A172 (cell line): ENCODE measurements at places on chromosomes 7 and 10. TPM values are rescaled to one million over a fixed set of nuclear protein-coding genes. Genes with fewer than 3 reads are reported as not detected.

Gene CPA2
- total RNA-seq = not detected in 2 replicates

Gene MET
- 118 and 144 TPM in 2 replicates for total RNA-seq

DNA sequence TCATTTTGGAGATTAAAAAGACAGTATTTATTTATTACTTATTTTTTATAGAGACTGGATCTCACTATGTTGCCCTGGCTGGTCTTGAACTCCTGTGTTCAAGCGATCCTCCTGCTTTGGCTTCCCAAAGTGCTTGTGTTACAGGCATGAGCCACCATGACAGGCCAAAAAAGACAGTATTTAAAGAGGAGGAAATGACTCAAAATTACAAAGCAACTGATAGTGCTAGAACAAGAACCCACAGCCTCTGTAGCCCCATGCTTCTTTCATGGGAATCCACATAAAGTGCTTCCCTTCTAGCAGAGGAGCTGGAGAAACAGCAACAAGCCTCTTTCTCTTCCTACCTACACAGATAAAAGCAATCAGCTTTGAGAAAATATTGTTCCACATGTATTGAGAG is 230.7 kb upstream of the PODXL start:
- DNase-seq = no peak

Gene TRIM8
- 66.8 and 68.3 TPM in 2 replicates for total RNA-seq

DNA sequence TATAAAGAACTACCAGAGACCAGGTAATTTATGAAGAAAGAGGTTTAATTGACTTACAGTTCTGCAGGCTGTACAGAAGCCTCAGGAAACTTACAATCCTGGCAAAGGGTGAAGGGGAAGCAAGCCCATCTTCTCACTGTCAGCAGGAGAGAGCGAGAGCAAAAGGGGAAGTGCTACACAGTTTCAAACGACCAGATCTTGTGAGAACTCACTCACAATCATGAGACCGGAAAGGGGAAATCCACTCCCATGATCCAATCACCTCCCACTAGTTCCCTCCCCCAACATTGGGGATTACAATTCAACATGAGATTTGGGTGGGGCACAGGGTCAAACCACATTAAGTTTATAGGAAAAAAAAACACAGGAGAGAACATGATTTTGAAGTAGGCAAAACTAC is 222.1 kb upstream of the SHH start:
- peak; percentile 68 for DNase-seq

Gene IDI2
- not detected in 2 replicates for total RNA-seq

Gene EBF3
- total RNA-seq = not detected in 2 replicates

Gene NCF1
- total RNA-seq = not detected in 2 replicates

GRCh38 chr10:131490991-131491594 is 179.6 kb upstream of the TCERG1L start:
- DNase-seq = no peak

Gene PODXL
- total RNA-seq = 446 and 531 TPM in 2 replicates

- no peak for DNase-seq
Observed at GRCh38 chr10:98589007-98589406, 142.3 kb upstream of the HPS1 start.

- DNase-seq = no peak
Observed at GRCh38 chr10:72477463-72477862, 122.7 kb upstream of the DNAJB12 start.

DNA sequence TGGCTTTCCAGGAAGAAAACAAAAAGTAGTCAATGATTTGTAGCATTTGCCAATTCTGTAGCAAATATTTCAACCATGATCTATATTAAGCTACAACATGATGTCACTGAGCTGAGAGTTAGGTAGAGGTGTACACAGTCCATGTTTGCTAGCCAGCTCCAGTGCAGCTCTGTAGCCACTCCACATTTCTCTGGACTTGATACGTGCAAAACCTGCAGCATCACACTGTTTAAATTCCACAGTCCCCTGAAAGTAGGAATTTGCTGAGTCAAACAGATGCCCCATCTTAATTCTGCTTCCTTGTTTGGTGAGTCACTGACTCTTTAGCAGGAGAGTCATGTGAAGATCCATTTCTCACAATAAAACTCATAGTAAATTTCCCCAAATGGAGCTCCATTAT is 89.8 kb upstream of the LRRTM3 start:
- peak; percentile 83 for DNase-seq

DNA sequence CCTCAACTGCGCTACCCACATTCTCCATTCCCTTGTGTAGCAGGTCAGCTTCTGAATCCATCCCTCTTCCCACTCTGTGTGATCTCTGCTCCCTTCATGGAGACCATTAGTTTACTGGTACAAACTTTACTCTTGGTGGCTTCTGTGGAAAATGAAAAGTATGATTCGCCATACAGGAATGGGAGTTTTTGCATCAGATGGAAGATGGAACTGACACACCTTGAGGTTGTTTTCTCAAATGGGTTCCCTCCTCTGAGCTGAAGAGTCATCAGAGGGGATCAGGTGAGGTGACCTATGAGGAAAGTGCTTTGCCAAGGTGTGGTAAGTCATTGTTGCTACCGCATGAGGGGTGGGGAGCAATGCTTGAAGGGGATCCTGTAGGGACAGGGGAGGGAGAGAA is 266.8 kb downstream of the INHBA start:
- peak; percentile 6 for DNase-seq

Gene GRM3
- not detected in 2 replicates for total RNA-seq

- no peak for DNase-seq
Observed at GRCh38 chr10:68781613-68782574, 45.4 kb upstream of the STOX1 start.

Gene OPN4
- total RNA-seq = 0.31 TPM in 1 of 2 replicates, not detected in the other

DNA sequence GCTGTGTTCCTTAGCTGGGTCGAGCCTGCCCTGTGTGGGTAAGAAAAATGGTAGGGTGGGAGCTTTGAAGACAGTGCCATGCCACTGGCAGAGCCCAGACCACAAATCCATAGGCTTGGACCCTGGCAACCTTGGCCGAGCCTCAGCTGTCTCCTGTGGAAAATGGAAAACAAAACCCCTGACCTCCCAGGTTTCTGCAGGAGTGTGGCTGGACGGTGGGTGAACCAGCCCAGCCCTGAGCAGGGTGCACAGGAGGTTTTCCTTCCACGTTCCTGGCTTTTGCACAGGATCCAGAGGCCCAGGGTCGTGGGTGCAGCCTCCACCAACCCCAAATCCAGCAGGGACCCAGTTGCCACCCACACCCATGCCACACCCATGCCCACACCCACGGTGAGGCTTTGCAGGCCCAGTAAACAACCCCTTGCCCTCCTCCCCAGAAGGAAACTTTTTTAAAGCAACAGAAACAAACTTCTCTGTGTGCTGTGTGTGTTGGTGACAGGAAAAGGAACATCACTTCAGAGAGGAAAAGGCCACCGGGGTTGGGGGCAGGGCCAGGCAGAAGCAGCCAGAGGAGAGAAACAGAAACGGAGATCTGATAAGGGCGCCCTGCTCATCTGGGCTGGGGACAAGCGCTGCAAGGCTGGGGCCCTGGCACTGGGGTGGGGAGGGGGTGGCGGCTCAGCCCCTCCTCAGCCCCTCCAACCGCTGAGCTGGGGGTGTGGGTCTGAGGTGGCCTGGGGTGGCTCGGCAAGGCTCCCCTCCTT is 20.7 kb upstream of the ZMIZ1 start:
- DNase-seq = no peak
